CD4-positive, alpha-beta T cell treated with Interleukin-15 for 4 hours (primary cell): ENCODE measurements at places on chromosomes 4 and X.
A peak's percentile ranks its signal among the peaks of the same experiment; 100 is the strongest.

DNA sequence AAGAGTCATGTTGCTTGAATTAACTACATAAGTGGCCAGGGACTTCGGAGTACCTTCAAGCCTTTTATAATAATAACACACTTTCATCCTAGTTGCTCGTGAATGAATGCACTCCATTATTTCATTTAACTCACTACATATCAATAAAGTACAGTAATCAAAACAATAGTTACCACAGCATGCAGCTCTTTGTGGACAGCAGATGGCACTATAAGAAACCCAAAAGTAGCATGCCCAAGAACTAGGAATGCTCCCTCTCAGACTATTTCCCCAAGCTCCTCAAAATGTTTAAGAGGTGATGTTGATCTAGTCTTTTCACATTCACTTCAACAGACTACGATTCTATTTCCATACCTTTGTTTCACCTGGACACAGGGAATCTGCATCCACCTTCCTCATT is 500.8 kb upstream of the DIAPH2 start:
- no peak for DNase-seq

DNA sequence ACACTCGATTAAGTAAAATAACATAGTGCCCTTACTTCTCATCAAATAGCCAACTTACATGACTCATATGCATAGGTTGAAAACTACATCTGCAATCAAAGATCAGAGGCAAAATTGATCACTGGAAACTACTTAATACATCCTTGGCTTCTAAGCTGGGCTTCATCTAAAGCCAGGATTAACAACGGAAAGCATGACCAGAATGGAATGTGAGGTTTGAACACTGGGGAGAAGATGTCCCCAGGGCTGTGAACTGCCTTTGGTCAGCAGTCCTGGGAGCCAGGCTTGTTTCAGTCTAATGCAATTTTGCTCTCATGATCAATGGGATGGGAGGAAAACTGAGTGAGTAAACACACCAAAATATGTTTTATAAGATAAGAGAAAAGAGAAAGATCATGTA is 192.5 kb upstream of the TTC29 start:
- DNase-seq = no peak

DNA sequence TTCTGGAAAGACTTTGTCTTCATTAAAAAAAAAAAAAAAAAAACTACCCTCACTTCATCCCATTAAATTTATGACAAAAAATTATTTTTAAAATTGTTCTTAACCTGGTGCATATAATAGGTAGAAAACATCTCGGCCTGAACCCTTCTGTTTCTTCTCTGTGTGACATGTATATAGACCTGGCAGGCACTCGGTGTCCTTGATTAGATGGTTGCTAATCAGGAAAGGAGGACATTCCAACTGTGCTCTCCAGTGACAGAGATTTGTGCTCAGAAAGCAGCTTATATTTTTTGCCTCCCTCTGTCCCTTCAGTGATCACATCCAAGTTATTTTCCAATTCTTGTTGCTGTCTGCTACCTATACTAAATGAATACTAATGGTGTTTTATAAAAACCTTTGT is 355.6 kb downstream of the CBLL2 start:
- DNase-seq = no peak

DNA sequence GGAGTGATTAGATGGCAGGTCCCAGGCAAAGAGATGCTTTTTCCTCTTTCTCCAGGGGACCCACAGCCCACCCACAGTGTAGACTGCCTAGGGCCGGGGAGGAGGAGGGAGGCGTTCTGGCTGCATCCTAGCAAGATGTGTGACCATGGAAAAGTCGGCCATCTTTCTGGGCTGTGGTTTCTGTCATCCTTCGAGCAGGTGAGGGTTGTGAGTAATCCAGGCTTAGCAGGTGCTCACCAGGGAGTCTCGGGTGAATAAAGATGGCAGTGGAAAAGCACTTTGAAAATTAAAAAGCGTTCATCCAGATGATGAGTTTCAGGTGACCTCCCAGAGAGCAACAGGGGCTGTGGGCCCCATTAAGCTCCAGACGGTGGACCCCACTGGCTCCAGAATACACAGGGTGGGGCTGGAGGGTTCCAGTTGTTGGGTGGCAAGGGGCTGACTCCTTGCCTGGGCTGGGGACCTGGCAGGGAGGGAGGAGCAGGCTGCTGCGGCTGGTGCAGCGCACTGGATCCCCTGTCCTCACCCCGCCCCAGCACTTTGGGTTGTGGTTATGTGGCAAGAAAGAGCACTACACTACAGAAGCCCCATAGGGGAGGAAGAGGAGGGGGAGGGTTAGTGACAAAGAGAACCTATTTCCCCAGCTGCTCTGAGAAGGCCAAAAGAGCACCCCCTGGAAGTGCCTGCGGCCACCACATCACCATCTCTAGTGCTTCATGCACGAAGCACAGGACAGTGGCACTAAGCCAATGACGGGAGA is 23.7 kb downstream of the ELF4 start:
- DNase-seq = peak; percentile 67

GRCh38 chrX:98407584-98407983 is 1523.9 kb downstream of the RPA4 start:
- no peak for DNase-seq

DNA sequence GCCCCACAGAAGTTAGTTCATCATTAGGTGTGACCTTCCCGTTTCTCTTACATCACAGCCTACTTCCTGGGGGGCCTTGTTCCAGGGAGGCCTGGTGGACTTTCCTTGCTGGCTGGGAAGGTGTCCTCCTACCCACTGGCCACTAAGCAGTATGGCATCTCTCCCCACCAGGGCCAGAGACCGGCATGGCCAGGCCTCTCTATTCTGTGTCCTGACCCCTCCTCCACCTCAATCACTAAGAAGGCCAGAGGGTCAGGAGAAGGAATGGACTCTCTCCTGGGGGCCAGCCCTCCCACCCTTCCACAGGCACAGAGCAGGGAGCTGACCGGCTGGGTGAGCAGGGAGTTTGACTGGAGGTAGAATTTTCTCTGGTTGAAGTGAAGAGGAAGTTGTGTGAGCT is 81.9 kb downstream of the PJA1 start:
- no peak for DNase-seq

- peak; percentile 9 for DNase-seq
These were observed 164.7 kb downstream of the DCLK2 start for GRCh38 chr4:150242820-150243458.

DNA sequence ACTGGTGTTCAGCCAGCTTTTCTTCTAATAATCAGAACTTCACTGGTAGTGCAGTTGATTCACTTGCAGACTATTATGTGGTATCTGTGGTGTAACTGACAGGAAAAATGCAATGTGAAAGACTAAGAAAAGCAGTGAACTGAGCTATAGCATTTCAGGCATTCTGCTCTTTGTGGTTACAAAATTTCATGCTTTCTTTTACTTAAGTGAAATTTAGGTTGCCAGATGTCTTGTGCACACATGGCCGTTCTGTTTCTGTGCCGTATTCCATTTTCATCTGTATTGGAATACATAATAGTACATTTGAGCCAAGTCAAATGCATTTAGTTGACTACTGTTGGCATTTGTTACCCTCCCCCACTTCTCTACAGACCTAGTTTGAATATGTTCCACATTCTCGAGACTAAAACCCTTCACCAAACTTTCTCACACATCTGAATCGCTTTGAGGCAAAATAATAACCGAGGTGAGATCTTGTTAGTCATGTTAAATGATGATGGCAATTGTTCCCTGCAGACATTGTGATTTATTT is 8.2 kb downstream of the RTL3 start:
- DNase-seq = peak; percentile 17

DNA sequence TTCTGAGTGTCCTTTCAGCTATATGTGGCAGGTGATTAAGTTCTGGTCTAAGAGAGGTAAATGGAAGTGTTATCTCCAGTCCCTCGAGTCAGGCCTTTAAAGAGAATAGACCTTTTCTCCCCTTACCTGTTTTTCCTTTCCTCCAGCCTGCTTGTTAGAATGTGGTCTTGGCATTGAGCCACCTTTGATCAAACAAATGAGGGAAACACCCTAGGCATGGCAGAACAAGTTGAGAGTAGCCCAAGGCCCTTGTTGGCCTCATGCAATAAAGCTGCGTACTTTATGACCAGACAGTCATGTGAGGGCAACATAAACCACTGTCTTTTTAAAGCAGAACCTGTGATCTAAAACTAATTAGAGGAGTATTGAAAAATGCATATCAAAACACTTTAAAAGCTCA is 13.2 kb upstream of the IL13RA2 start:
- no peak for DNase-seq

GRCh38 chrX:12237131-12237530 is 98.9 kb downstream of the FRMPD4 start:
- no peak for DNase-seq

DNA sequence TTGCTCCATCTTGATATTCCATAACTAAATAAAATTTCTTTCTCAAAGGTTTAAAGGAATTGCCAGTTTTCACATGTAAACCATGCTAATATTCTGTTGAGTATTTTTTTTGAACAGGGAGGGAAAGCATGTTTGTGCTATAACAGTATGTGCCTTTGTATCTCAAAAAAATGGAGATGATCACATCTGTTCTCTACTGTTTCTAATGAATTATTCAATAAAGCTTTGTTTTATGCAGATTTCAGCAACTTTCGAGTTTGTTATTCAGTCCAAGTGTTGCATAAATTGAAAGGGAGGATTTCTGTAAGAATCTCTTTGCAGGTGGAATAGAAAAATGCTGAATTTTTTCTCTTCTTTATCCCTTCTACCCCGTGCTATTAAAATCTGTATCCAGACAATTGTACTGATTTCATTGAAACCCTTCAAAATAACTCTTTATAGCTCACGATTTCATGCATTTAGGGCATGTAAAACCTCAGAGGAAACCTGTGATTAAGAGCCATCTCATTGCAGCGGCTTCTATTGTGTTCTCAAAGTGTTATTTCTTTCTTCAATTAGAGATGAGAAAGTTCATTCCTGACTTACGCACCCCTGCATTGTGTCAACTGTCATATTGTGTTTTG is 42.1 kb downstream of the NEIL3 start:
- no peak for DNase-seq

DNA sequence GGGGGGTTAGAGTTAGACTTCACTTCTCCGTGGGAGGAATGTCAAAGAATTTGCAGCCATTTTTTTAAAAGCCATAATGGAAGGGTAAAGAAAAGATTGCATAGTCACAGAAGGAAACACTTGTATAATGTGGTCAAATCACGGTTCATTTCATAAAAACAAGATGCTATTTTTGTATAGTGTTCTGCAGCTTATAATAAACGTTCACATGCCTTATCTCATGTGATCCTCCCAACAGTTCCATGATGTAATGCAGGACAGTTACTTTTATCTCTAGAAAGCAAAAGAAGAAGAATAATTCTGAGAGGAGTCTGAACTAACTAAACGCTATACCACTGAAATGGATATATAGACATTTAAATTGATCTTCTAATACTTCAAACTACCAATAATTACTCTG is 71.3 kb upstream of the CAMK2D start:
- no peak for DNase-seq

- DNase-seq = no peak
These were observed 14.8 kb downstream of the GIMD1 start for GRCh38 chr4:106353786-106354185.

DNA sequence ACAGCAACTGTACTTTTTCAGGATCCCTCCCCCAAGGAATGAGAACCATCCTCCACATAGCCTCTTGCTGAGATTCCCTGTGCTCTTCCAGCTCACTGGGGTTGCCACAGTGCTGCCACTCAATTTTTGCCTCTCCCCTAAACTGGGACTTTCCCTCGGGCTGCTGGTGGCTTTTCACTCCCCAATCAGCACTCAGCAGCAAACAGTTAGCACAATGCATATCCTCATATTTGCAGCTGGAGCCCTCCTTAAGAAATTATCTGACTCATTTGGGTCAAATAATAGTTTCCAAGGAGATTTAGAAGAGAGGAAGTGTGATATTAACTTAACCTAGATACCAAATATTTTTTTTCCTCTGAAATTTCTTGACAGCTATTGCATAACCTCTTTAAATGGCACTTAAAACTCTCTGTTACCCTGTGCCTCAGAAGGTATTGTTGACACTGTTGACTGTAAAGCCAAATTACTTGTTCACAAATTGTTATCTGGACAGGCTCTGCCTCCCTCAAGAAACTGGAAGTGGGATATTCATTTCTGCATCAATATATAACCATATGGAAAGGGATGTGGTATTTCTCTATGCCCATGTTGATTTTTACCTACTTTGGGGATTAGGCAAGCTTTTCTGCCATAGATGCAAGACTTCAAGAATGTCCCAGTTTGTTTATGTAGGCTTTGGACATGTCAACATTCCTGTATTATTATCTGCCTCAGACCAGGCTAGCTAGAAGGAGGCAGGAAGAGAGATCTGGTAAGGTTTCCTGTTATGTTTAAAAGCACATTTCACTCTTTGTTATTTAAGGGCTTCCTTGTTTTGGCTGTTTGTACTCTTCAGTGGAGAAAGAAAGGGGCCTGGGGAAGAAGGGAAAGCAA is 58.0 kb downstream of the SEPTIN11 start:
- peak; percentile 65 for DNase-seq

- DNase-seq = no peak
These were observed 59.6 kb downstream of the SEC24D start for GRCh38 chr4:118776157-118776954.

GRCh38 chr4:87589531-87589930 is 18.8 kb upstream of the DSPP start:
- no peak for DNase-seq

DNA sequence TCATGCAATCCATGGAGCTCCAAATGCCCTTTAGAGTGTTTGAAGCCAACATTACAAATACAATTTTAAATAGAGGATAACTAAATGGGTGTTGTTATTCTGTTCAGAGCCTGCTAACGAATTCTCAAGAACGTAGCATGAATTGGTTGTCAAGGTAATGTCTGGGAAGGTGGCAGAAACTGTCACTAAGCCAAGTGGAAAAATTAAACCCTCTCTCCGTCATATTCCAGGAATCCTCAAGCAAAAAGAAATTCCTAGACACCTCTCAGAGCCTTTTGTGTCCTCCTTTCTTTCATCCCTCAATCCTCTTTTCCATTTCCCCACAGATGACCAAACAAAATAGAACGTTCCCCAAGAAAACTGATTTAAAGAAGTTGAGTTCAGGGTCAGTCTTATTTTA is 204.0 kb downstream of the MID1 start:
- DNase-seq = no peak

DNA sequence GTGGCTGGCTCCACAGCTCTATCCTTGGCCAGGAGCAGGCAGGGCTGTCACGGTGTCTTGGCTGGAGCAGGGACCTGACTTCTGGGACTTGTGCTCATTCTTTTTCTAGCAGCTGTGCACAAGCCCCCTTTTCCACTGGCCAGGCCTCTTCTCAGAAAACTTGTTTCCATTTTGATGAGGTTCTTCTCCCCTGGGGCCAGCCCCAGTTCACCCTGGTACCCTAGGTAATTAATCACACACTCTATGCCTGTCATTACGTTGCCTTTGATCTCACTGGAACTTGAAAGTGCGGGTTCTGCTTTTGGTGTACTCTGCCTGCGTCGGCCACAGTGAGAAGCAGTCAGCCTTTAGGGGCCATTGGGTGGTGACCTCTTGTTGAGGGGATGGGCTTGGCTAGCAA is 26.6 kb downstream of the DRD5 start:
- DNase-seq = no peak

- no peak for DNase-seq
These were observed 132.8 kb downstream of the MGST2 start for GRCh38 chr4:139798456-139798855.

- DNase-seq = no peak
These were observed 89.8 kb downstream of the STIM2 start for GRCh38 chr4:26950446-26950845.
